ENCODE measurements at places on chromosomes 16 and 17.

- DNase-seq, result no peak
These were observed 99.8 kb downstream of the PITPNC1 start for GRCh38 chr17:67476787-67477335.

DNA sequence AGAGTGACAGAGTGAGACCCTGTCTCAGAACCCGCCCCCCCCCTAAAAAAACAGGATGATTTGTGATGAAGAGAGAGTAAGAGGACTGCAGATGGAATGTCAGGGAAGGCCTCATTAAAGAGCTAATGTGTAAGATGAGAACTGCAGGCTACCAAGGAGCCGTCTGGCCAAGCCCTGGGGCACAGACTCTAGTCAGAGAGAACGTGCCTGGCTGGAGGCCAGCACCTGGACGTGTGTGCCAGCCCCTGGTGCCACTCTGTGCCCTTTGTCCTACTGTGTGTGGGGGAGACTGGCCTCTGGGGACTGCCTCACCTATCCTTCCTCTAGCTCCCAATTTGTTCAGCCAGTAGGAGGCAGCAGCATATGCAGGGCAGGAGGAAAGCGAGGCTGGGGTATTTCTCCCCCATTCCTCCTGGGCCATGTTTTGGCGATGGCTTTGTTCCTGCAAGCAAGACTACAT is 37.1 kb downstream of the KNOP1 start:
- DNase-seq, result no peak

GRCh38 chr16:51464996-51465395 is 313.9 kb upstream of the SALL1 start:
- no peak for DNase-seq

- DNase-seq, result no peak
These were observed 19.4 kb downstream of the CFDP1 start for GRCh38 chr16:75413951-75414350.

DNA sequence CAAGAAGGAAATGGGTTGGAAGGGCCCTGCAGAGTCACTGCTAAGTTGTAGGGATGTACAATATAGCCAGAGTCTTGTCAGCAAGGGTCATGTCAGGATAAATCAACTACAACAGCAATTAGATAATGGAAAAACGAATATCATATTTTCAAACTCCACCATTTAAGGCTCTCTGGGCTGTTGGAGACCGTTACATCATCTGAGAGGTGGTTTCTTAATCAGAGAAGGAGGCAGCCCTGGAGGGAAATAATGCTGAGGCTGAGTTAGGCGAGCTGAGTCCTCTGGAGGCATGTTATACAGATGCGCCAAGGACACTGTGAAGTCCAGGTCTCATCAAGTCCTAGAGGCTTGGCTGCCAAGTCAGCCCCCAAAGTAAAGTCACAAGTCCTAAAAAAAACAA is 30.3 kb downstream of the LYRM9 start:
- DNase-seq, result no peak

- DNase-seq, result no peak
These were observed 9.1 kb downstream of the BCL7C start for GRCh38 chr16:30884760-30885159.

DNA sequence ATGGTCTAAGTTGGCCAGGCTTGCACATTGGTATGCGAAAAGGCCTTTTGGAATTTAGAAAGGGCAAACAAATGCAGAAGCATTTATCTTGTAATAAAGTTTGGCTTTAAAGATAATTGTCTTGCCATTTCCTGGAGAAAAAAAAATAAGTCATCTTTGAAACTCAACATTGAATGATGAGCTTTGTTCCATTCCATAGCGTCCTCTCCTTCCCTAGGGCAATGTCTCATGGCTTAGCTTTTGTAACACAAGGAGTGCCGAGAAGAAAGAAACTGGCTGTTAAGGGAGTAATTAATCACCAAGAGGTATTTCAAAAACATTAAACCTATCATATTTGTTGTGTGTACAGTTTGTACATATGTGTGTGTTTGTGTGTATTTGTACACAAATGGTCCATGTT is 372.3 kb downstream of the NPIPA8 start:
- no peak for DNase-seq

GRCh38 chr16:65071433-65072311 is 50.2 kb downstream of the CDH11 start:
- no peak for DNase-seq

DNA sequence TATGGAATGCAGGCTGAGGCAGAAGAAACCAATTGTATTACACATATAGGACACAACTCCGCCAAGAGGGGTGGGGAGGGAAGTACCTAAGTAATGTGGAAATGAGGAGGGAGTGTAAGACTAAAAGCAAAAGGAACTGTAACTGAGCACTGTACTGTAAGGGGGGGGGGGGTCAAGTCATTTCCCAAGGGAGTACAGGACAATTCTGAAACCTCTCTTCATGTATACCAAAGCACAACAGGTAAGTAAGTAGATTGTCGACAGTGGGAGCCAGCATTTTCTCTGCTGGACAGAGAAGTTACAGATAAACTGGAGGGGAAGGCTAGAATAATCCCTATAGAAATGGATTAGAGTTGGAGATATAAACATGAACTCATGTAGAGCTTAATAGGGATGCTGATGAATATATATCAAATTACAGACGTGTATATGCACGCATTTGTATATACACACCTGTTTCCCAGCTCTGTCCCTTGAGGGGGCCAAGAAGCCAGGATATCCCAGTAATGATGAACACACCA is 6.4 kb downstream of the USP22 start:
- DNase-seq, result no peak

DNA sequence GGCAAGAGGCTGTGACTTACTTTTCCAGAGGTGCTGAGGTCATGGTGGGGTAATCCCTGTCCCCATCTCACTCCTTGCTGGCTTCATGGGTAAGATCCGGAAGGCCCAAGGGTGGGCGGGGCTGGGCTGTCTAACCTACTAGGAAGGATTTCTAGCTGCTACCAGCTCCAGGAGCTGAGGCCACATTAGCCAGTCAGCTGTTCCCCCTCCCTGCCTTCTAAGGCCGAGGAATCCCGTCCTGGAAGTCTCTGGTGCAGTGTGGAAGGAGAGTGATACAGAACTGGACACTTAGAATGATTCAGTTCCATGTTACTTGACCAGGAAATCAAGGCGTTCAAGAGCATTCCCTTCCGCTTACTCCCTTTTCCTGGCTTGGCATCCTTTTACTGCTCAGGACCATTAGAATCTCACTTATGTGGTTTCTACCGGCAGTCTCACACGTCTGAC is 8.9 kb downstream of the GNGT2 start:
- no peak for DNase-seq

DNA sequence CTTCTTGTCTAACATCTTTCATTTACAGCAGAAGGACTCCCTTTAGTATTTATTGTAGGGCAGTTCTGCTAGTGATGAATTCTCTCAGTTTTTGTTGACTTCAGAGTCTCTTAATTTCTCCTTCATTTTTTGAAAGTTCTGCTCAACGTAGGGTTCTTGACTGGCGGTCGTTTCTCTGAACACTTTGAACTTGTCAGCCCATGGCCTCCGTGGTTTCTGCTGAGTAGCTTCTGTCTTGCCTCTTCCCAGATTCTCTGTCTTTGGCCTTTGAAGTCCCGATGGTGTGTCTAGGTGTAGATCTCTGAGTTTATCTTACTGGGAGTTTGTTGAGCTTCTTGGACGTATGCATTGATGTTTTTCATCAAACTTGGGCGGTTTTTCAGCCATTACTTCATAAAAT is 13.4 kb downstream of the GAA start:
- no peak for DNase-seq

DNA sequence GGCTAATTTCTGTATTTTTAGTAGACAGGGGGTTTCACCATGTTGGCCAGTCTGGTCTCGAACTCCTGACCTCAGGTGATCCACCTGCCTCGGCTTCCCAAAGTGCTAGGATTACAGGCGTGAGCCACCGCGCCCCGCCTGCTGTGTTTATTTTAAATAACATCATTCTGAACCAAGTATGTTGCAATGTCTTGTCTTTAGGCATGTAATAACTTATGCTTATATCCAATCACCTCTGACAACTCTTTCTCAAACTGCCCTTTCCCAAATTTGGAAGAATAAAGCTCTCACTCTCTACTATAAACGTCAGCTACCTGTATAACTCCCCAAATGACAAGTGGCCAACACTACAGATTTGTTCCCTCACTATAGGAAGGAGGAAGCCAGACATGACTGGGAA is 103.1 kb upstream of the FA2H start:
- no peak for DNase-seq

DNA sequence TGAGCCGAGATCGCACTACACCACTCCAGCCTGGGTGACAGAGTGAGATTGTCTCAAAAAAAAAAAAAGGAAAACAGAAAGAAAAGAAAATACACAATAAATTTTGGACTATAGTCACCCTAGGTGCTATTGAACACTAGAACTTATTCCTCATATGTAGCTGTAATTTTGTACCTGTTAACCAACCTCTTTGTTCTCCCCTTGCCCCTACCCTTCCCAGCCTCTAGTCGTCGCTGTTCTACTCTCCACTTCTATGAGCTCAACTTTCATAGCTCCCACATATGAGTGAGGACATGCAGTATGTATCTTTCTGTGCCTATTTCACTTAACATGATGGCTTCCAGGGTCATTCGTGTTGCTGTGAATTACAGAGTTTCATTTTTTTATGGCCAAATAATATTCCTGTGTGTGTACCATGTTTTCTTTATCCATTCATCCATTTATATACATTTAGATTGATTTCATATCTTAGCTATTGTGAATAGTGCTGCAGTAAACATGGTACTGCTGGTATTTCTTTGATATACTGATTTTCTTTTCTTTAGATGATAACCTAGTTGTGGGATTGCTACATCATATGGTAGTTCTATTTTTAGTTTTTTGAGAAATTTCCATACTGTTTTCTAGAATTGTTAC is 28.3 kb downstream of the VPS35L start:
- no peak for DNase-seq

DNA sequence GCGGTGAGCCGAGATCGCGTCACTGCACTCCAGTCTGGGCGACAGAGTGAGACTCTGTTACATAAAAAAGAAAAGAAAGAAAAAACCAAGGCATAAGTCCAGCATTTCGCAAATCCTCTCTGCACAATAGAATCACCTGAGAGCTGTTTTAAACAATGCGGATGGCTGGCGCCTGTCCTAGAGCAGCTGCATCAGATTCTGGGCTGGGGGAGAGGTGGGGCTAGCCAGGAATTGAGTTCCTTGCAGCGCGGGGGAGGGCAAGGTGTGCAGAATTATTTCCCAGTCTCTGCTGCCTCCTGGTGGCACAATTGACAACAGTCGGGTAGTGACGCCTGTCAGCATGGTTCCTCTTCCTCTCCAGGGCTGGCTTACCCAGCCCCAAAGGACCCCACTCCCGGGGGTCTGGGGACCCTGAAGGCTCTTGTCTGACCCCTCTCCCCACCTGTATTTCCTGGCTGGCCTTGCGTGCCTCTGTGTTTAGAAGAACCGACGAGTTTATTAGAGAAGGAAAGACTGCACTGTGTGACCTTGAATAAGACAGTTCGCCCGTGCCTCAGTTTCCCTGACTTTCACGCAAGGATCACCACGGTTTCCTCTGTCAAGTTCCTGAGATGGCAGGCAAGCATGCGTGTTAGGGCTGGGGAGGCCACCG is 41.1 kb upstream of the PLCG2 start:
- DNase-seq, result peak; percentile 51

GRCh38 chr17:57624386-57624785 is 120.7 kb downstream of the CCDC182 start:
- DNase-seq, result no peak

DNA sequence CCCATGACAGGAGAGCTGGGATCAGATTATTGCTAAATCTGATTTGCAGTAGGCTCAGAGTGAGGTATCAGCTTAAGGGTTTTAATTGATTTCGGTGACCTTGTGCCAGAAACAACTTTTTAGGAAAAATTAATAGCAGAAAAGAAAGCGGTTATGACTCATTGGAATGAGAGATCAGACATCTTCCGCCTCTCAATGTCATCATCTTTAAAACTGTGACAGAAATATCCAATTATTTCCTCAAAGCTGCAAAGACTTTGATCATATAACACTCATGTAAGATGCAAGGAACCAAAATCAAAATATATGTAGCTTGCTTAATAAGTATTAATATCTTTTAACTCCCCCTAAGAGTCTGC is 190.1 kb upstream of the FOXF1 start:
- no peak for DNase-seq

DNA sequence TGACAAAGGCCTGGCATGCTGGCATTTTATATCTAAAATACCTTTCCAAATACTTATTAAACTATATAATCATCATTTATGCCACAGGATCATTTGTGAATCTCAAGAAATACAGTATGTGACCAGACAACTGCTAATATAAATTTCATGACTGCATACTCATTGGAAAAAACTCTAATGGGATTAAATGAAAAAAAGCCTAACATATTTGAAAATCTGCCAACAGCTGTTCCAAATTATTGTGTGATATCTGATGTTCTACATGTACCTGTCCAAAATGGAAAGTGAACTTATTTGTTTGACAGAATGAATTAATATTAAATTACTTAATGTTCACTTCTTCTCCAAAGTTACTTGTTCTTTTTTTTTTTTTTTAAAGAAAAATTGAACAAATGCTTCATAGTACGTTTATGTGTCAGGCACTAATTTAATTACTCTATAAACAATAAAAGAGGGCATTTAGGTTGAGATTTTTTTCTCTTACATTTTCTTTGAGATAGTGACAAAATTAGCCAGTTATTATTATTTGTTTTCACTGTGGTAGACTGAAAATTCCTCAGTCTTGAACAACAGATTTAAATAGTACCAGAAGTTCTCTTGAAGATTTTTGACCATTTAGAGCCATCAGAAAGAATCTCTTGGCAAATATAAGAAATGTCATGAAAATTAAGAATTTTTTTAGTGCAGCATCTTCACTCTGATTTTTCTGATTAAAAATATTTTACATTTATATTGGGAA is 114.0 kb downstream of the FTO start:
- DNase-seq, result no peak

GRCh38 chr17:42361781-42362186 is 26.5 kb downstream of the STAT3 start:
- no peak for DNase-seq

DNA sequence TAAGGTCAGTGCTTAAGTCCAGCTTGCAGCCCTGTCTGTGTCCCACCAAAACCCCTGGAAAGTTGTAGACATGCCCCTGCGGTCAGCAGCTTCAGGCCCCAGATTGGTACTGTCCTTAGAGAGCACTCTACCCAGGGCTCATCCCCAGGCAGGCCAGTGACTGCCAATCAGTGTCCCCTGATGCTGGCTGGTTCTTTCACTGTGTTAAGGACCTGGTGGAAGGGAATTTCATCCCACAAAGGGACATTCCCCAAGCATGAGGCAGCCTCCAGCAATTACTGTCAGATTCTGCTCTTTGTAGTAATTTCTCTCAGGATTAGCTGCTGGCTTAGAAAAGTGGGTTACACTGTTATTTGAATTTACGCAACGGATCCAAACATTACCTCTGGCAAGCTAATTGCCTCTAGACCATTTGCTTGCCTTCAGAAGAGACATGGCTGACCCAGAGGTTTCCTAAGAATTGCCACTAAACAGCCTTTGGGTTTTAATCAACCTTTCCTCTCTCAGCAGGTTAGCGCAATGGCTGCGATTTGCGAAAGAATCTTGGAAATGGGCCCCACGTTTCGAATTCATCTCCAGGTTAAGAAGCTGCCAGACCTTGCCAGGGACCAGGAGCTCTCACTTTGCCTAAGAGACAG is 5.9 kb downstream of the IRX6 start:
- DNase-seq, result no peak

Data from NCI-H1048 (cell line).